ENCODE measurements at places on chromosomes 1 and 21.

GRCh38 chr1:921011-921837 is 2.5 kb upstream of the SAMD11 start:
- DNase-seq = peak; percentile 91

- DNase-seq = no peak
Observed at GRCh38 chr1:39332828-39333227, 128.3 kb downstream of the MACF1 start.

- DNase-seq = no peak
Observed at GRCh38 chr1:108615544-108615943, 45.3 kb downstream of the HENMT1 start.

DNA sequence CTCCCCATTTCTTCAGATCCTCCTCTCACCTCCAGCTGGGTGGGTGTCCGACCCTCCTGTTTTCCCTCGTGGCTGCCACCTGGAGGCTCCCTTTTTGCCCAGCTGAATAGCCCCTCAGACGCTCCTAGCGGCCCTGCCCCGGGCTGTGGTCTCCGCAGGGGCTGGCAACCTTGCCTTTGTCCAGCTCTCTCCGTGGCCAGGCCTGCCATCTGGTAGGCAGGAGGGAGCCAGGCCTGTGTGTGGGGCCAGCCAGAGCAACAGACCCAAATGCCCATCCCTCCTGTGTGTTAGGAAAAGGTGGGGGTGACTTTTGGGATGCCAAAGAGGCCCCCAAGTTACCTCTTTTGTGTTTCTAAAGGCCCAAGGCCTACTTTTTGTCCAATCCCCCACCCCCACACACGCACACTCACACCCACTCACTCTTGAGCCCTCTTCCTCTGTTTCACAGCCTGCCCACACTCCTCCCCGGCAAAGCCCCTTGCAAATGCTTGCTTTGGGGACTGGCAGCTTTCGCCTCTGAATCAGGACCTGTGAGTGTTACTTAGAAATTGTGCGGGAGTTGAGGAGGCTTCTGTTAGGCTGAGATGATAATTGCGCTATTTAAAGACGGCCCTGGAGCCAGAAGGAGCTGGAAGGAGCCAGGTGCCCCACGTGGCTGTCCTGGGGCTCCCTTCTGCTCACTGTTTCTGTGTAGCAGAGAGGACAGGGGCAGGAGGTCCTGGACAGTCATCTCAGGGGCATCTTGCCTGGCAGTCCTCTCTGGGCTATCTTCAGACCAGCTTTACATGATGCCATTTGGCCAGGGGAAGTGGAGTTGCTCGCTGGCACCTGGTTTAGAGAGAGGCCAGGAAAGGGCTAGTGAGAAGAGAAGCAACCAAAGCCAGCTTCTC is 9.1 kb downstream of the PPFIA4 start:
- DNase-seq = peak; percentile 41

GRCh38 chr1:209652121-209652735 is at the start of gene LAMB3:
Gene LAMB3 (minus strand): TSS chr1:209652425. CDS start chr1:209650944, 1,481 bp downstream.
- no peak for DNase-seq

DNA sequence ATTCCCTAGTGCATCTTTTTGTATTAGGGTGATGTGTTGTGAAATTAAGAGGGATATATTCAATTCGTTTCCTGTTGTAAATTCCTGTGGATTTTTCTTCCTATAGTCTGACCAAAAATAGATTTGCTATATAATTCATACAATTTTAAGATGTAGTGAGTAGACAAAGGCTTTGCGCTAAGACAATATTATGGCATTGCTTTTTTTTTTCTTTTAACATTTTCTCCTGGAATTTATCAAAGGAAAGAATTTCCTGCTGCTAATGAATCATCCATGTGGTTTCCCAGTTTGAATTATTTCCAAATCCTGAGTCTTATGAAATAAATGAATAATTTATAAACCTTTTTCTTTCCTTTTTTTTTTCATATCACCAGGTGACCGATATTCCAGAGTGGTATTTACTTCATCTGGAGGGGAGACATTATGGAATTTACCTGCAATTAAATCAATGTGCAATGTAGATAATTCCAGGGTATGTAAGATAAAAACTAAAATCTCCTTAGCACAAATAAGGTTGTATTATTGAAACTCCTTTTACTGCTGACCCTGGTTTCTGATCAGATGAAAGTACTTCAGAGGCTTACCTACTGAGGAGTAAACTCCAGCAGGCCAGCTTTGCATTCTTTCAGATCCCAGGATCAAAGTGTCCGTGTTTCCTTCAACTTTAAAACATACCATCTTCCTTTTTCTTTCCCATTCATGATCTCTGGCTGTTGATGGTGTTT is 148.4 kb downstream of the TLR5 start:
- peak; percentile 46 for DNase-seq

DNA sequence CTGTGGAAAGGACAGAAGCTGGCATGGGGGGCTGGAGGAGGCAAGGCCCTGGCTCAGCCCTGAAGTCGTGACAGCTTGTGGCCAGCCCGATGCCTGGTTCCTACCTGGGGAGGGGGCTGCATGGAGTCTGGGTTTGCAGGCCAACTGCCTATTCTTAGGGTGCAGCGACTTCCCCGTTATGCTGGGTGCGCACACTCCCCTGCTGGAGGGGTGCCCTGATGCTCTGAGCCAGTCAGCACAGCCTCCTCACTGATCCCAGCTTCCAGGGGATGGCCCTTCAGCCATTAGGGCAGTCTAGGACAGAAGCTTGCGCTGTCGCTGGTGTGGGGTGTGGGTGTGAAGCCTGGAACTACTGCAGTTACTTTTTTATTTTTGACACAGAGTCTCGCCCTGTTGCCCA is 30.0 kb upstream of the SLC19A1 start:
- no peak for DNase-seq

- DNase-seq = peak; percentile 56
Observed at GRCh38 chr1:223161321-223161720, 18.3 kb upstream of the TLR5 start.

DNA sequence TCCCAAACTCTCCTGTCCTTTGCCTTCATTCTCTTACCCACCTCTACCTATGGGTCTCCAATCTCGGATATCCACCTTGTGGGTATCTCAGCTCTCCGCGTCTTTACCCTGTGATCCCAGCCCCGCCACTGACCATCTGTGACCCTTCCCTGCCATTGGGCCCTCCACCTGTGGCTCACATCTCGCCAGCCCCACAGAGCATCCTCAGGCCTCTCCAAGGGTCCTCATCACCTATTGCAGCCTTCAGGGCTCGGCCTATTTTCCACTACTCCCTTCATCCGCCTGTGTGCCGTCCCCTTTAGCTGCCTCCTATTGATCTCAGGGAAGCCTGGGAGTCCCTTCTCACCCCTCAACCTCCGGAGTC is 11.1 kb downstream of the BCAN start:
- DNase-seq = no peak

GRCh38 chr1:10794724-10795275 is 1.6 kb downstream of the CASZ1 start:
- peak; percentile 59 for DNase-seq

All from GM23338 (cell line).